ENCODE measurements at places on chromosomes 13 and 19.

GRCh38 chr13:85529218-85529594, 270.0 kb downstream of the SLITRK6 start:
- DNase-seq: no peak

- no peak for DNase-seq
Measured at GRCh38 chr13:43792076-43792881, 5.5 kb upstream of the ENOX1 start.

DNA sequence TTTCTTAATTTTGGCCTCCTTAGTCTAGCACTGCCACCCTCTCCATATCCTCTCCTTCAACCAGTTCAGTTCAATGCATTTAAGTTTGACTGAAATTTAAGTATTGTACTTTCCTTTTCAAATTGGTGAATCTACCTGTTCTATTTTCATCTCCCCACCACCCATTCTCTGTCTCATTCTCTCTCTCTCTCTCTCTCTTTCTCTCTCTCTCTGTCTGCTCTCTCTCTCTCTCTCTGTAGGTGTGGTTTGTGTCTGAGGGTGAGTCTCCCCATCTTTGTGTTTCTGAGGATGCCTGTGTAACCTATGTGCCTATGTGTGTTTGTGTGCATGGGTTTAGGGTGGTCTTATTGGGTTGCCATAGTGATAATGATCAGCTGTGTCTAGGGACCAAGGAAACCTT, 10.1 kb downstream of the PDX1 start:
- no peak for DNase-seq

- DNase-seq: no peak
Measured at GRCh38 chr13:110257408-110257807, 49.5 kb downstream of the COL4A1 start.

- peak; percentile 20 for DNase-seq
Measured at GRCh38 chr19:29277102-29277501, 64.2 kb upstream of the UQCRFS1 start.

DNA sequence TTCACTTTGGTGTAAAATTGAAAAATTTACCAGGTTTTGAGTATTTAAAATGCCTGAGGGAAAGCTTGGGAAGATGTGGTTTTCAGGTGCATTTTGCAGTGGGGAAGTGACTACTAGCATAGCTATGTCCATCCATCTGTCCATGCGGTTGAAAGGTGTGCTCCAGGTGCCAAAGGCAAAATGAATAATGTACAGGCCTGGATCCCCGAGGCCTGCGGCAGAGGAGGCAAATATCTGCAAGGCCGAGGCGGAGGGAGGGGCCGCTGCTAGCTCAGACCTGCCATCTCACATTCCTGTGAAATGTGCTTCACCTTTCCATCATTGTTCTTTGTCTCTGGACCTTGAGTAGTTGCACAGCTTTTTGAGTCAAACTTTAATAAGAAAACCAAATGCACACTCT, 65.5 kb downstream of the ERCC5 start:
- no peak for DNase-seq

DNA sequence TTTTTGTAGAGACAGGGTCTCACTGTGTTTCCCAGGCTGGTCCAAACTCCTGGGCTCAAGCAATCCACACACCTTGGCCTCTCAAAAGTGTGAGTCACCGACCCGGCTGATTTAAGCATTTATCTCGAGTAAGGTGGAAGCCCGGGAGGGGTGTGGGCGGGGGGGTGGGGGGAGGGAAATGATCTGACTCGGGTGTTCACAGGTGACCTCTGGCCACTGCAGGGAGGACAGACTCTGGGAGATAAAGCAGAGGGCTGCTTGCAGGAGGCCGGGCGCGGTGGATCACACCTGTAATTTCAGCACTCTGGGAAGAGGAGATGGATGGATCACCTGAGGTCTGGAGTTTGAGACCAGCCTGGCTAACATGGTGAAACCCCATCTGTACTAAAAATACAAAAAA, 7.9 kb downstream of the DENND1C start:
- DNase-seq: no peak

DNA sequence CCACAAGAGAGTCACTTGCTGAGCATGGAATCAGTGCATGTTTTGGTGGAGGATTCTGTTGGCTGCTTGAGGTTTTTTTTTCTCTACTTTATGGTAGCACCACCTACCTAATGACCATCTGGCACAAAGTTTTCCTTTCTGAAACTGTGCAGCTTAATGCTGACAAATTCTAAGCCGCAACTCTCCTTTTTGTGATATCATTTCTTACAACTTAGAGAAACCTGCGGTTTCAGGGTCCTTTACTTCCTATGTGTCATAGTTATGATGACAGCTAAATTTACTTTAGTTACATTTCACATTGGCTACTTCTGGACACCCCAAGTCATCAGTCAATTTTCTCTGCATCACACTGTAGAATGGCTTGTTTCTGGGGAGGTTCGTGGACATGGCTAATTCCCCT, 115.4 kb upstream of the TMTC4 start:
- no peak for DNase-seq

DNA sequence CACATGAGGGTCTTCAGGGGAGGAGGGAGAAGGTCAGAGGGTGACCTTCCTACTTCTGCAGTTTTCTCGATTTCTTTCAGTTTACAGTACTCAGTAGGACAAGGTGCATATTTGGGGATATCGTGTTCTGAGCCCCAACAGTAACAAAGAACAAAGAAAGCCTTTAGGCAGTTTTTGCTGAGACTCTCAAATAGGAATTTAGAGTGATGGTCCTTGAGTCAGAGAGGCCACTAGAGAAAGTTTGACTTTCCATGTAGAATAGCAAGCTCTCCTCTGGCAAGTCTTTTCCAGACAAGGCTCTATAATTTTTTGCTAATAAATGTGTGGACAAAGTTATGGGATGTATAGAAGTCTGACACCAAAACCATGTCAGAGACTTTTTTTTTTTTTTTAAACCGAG, 194.6 kb downstream of the TM9SF2 start:
- no peak for DNase-seq

Data from stimulated activated CD8-positive, alpha-beta memory T cell treated with anti-CD3 and anti-CD28 coated beads, Interleukin-4, amount 100 ng/mL, for 4 hours (primary cell).